NCI-H1092 (cell line): ENCODE measurements at places on chromosomes 7 and 10.

DNA sequence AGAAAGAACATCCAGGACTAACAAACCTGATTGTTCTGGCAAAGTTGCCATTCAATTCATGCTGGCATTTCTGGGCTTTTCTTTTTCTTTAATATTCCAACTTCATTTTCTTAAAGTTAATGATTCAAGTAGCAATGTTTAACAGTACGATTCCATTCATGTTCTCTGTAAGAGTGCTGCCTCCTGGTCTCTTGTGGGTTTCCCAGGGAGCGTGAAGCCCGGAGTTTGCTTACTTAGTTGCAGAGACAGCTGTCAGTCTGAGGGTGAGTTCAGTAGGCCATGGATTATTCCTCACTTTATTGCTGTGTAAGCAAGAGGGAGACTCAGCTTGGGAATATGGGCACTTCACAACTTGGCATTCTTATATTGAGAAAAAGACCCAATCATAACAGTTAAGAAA is 142.2 kb downstream of the TWIST1 start:
- DNase-seq, result no peak

DNA sequence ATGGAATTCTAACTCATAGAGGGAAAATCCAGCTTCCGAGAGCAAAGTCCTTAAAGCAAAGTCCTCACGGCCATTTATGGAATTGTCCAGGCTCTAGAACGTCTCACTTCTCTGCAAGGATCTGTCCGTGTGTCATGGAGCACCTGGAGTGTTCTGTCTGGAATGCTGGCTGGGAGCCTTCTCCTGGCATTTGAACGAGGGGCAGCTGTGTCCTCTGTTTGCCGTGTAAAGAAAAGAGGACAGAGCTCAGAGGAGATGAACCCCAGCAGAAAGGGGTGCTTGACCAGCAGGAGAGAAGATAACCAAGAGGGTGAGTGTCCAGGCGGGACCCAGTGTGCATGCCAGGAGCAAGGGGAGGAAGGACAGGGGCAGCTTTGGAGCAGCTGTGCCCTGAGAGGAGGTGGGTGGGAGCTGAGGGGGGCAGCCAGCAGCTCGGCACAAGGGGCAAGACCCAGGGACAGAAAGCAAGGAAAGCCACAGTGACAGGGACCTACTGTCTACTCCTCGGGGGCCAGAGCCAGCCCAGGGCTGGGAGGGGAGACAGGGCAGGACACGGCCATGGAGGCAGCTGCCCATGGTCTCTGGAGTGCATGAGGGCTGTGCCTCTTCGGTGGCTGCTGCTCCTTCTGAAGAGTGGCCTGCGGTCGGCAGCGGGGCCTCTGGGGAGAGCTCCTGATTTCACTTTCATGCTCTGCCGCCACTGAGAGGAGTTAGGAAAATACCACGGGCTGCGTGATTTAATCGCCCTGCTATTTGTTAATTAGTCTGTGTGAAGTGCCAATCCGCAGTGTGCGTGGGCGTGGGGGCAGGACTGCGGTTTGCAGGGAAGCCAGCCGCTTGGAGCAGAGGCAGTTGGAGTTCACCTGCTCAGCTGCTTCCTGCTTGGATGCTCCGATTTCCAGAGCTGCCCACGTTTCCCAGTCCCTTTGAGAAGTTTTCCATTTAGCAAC is 149.3 kb upstream of the SHH start:
- no peak for DNase-seq

DNA sequence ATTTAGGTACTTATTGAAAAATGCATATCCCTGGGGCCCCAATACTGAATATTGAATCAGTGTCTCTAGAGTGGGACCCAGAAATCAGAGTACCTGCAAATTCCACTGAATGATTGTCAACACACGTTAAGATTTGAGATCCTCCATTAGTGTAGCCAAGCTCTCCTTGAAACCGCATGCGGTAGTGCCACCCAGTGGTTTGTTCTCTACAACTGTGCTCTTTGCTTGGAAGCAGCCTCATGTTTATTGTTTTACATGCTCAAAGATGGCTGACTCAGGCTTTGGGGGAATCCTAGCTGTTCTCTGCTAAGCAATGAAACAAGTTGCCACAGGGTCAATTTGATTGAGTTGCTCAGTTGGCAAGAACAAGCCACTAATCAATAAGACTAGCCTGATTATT is 340.2 kb upstream of the CELF2 start:
- no peak for DNase-seq

GRCh38 chr7:1325646-1326510 is 93.2 kb downstream of the UNCX start:
- no peak for DNase-seq

DNA sequence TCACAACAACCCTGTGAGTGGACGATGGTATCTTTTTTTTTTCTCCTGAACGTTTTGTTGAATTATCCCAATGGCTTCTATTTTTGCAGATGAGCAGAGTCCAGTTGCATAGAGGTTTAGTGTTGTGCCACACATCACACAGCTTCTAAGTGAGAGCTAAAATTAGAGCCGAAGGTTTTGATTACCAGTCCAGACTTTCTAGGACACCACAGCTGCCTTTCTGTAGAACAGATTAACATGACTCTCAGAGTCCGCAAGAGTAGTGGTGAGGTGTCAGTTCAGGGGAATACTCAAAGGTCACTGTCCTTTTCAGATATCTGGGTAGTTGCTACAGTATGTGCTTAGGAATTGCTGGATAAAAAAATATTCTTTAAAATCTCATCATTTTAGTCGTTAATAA is 13.8 kb downstream of the SGPL1 start:
- DNase-seq, result no peak
